Fibroblast of villous mesenchyme (primary cell): ENCODE measurements at places on chromosomes 1 and 21. TPM values are rescaled to one million over a fixed set of nuclear protein-coding genes. Genes with fewer than 3 reads are reported as not detected.

The DENND2C gene
- 2.6 and 3.2 TPM in 2 replicates for total RNA-seq

- DNase-seq, result no peak
Observed at GRCh38 chr1:201100169-201100930, 11.9 kb downstream of the CACNA1S start.

The ATP1A4 gene
- total RNA-seq, result not detected in 2 replicates

The FCRL5 gene
- total RNA-seq, result not detected in 2 replicates

The RBP7 gene
- total RNA-seq, result 0.43 TPM in 1 of 2 replicates, not detected in the other

GRCh38 chr21:45163413-45164123, 89.2 kb downstream of the ADARB1 start:
- no peak for DNase-seq

DNA sequence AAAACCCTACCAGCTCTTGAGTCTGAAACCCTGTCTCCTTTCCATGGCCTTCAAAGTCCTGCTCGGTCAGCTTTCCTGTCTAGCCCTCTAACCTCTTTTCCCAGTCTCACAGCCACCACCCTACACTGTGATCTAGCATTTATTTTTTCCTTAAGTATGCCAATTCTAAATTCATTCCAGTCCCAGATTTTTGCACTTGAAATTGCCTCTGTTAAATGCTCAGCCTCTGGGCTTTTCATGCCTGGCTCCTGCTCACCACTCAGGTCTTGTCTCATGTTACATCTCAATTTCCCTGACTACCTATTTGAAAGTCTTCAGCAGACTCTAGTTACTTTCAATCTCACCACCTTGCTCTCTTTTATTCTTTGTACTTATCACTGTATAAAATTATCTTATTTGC, 176.2 kb downstream of the ADGRL4 start:
- no peak for DNase-seq

DNA sequence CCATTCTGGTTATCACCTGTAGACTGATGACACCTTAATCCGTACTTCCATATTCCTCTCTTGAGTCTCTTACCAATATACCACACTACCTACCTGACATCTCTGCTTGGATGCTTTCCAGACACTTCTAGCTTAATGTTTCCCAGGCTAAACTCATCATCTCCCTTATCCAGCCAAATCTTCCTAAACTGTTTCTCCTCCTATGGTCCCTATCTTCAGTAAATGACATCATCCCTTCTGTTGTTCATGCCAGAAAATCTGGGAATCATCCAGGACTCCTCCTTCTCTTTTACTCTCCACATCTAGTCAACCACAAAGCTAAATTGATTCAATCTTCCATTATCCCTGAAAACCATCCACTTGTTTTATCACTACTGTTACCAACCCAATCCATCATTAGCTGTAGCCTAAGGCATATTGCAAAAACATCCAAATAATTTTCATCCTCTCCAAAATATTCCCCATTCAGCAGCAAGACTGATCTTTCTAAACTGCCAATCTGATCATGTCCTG, 464.1 kb upstream of the BEND5 start:
- no peak for DNase-seq

The KCNK2 gene
- total RNA-seq, result 18.7 and 61.7 TPM in 2 replicates

- DNase-seq, result no peak
Observed at GRCh38 chr1:54806931-54807611, 5.9 kb upstream of the TTC22 start.
